CD4-positive, alpha-beta T cell treated with Interleukin-10 for 1 hour (primary cell): ENCODE measurements at places on chromosomes 7 and 10.

- DNase-seq, result no peak
Observed at GRCh38 chr10:3802526-3803265, 17.7 kb upstream of the KLF6 start.

GRCh38 chr7:6502886-6503285, 48.4 kb downstream of the GRID2IP start:
- no peak for DNase-seq

DNA sequence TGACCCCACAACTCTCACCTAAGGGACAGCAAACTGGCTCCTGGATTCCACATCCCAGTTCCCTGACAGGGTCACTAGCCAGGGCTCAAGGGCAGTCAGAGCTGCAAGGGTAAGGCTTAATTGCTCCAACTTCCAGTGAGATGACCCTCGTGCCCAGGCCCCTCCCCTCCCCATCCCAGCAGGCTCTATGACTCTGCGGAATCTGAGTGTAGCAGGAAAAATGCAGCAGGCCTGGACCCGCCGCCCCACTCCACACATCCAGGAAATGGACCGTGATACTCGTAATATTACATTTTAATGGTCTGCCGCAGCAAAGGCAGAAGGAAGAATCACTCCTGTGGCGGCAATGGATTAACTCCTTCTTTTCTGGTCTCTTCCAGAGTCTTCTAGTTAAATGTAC, 91.7 kb upstream of the CHST15 start:
- no peak for DNase-seq

DNA sequence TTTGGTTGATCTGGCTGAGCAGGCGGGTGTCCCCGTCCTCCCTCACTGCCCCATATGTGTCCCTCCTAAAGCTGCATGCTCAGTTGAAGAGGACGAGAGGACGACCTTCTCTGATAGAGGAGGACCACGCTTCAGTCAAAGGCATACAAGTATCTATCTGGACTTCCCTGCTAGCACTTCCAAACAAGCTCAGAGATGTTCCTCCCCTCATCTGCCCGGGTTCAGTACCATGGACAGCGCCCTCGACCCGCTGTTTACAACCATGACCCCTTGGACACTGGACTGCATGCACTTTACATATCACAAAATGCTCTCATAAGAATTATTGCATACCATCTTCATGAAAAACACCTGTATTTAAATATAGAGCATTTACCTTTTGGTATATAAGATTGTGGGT, 26.9 kb upstream of the TRIM56 start:
- DNase-seq, result peak; percentile 42

DNA sequence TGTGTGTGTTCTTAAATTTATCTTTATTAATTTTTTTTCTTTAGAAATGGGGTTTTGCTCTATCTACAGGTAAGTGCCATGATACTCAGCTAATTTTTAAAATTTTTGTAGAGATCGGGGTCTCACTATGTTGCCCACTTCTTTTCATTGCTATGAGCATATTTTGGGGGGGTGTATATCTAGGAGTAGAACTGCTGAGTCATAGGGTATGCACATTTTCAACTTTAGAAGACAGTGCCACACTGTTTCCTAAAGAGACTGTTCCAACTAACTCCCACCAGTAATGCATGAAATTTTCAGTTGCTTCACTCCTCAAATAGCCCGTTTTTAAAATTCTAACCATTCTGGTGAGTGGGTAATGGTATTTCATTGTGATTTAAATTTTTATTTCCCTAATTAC, 108.3 kb downstream of the CUL2 start:
- DNase-seq, result no peak

DNA sequence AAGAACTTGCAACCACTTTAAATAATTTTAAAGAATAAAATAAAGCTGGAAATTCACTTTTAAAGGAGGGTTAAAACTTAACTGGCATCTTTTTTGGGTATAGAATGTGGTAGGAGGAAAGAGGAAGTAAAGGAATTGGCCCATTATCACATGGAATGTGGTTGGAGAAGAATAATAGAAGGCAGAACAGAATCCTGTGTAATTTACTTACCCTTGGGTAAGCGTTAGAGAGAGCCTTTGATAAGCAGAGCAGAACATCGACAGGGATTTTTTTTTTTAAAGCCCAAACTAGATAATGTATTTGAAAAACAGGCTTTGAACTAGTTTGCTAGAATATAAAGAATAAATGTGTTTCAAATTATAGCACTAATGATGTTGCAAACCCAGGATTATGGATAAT, 199.8 kb upstream of the KIAA1217 start:
- no peak for DNase-seq

DNA sequence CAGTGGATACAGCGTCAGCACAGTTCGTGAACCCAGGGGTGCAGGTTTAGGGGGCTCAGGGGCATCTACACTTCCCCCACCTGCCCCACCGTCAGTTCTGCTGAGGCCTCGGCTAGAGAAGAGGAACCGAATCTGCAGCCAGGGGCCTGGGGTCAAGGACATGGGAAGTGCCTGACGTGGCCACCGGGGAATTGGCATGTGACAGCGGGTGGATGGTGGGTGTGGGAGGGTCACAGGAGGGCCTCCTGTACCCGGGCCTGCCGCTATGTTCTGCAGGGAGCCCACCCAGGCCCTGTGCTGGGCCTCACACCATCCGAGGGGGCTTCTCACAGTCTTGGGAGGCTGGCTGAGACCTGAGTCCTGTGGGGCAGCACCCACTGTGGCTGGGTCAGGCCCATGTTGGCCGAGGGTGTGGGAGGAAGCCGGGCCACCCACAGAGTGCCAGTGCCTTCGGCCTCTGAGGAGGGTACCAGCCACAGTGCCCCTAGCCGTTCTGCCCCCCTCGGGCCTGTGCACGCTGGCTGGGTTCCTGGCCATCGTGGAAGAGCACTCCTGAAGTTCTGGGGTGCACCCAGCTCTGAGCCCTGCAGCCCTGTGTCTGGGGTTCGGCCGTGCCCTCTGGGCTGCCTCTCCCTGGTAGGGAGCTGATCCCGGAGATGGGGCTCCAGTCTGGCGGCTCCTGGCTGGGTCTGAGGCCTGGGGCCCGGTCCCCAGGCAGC, 5.9 kb downstream of the TTYH3 start:
- DNase-seq, result no peak

DNA sequence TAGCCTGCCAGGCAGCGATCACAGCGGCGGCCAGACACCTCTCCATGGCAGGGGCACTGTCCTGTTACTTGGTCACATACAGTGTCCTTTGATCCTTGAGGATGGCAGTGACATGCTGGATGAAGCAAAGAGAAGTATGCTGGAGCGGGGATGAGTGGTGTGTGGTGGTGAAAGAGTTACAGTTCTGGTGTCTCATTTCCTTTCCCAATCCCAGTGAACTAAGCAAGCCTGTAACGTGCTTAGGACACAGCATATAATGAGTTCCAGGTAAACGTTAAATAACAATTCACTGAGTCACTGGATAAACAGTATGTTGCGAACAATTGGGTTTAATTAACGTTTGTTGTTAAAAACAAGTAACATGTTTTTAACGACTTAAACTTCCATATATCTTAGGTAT, 63.5 kb upstream of the LAMB1 start:
- DNase-seq, result no peak

GRCh38 chr7:112897839-112898431, 107.7 kb upstream of the TMEM168 start:
- no peak for DNase-seq

DNA sequence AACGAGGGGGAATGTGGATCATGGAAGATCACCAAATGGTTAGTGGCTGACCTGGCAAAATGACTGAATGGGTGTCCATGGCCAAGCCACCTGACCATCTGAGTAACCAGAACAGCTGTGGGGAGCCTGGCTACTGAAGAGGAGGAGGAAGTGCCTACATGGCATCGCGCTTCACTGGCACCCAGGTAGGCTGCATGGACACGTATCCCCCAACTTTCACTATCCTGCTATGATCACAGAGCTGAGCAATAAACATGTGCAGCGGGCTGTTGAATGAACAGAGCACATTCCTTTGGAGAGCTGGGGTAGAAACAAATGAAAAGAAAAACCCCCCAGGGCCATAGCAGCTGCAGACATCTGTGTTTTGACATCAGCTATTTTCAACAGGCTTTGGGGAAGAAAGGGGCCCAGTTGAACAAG, 6.5 kb downstream of the AKR1B1 start:
- no peak for DNase-seq

DNA sequence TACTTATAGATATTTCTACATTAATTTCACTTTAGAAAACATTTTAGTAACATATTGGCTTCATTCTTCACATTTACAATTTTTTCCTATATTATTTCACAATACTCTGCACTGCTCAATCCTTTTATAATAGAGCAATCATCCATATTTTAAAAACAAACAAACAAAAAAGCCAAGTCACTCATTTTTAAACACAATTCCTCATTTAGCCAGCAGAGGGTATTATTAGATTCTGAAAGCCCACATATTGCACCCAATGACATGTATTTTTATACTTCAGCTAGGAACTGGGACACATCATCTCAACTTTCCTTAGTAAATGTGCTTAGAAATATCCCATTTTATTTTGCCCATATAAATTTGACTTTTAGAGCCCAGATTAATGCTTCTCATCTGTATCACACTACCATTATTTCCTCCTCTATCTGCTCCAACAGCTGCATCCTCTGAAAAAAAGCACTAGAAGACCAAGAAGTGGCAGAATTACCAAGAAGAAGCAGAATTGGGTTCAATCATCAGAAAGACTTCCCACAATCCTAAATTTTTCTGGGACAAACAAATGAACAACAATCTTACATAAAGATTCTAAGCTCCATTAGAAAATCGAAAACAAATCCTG, 29.5 kb downstream of the CTNNA3 start:
- DNase-seq, result peak; percentile 32

GRCh38 chr10:29068302-29068701, 220.6 kb upstream of the LYZL1 start:
- DNase-seq, result no peak

GRCh38 chr7:116307253-116307652, 96.9 kb downstream of the TES start:
- DNase-seq, result no peak

DNA sequence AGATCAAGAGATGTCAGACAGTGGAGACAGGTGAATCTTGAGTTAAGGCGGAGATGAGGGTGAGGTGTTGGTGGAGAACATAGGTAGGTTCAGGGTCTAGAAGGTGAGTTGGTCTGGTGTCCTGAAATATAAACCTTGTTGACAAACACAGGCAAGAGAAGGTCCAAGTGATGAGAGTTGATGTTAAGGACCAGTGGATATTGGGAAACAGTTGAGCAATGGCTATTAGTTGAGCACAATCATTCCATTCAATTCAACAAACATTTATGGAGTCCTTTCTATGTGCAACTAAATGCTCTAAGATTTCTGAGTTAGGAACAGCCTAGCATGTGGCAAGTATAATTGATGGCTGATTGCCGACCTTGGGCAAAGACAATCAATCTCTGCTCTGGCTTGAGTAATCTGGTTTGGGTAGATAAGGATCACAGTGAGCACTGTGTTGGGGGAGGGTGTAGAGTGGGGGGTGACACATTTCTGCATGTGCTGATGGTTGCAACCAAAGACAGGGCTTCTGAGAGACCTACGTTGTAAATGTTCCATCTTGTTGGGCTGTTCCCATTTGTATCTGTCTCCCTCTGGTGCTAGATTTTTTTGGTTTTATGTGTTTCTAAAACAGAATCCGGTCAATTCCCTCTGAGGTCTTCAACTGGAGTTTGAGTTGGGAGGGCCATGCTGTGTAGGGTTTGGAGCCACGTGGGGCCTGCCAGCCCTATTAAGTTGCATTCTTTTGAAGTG, 201.1 kb downstream of the BAMBI start:
- no peak for DNase-seq

GRCh38 chr10:102661658-102662028, 17.4 kb downstream of the TRIM8 start:
- DNase-seq, result no peak

GRCh38 chr10:100791369-100792058, 46.1 kb downstream of the PAX2 start:
- no peak for DNase-seq

DNA sequence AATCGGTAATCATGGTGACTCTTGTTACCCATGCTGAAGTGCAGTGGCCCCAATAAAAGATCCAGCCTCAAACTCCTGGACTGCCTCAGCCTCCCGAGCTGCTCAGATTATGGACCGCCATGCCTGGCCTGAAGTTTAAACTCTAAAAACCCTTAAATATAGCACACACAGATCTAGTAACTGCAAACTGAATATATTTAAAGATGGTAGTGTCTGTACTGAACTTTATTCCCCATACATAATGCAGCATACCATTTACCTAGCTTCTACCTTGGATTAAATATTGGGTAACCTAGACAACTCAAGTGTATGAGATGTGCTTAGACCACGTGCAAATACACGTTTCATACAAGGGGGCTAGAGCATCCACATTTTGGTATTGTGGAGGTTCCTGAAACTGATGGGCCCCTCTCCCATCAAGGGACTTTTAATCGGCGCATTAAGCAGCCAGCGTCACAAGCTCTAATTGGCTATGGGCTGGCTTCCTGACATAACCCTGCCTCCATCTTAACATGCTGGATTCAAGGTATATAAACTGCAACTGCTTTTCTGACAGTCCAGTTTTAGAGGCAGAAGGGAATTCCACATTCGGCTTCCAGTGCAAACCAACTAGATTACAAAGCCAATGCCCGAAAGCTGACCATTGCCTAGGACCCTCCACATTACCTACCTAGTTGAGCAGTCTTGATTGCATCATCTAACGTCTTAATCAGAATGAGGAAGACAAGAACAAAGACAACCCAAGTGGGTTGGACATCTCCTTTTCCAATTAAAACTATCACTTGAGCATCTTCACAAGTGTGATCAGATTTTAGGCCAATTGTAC, 13.0 kb downstream of the HNRNPA2B1 start:
- DNase-seq, result peak; percentile 52

GRCh38 chr7:36306722-36307121, 82.9 kb upstream of the ANLN start:
- no peak for DNase-seq

DNA sequence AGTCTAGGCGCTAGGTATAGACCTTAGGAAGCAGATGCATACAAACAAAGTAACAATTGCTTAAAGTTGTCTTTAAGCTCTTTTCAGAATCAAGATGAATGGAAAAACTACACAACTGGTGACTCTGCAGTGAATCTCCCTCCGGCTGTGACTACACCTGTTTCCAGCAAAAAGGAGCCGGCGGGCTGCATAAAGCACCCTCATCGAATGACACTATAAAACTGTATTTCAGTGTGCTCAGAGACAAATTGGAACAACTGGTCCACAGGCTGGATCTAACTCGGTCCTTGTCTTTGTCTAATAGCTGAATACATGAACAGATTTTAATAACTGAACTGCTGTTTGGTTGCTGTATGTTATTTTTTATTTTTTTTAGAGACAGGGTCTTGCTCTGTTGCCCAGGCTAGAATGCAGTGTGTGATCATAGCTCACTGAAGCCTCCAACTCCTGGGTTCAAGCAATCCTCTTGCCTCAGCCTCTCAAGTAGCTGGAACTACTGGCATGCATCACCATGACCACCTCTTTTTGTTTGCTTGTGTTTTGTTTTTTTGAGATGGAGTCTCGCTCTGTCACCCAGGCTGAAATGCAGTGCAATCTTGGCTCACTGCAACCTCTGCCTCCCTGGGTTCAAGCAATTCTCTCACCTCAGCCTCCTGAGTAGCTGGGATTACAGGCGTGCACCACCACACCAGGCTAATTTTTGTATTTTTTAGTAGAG, 64.2 kb upstream of the SVIL start:
- no peak for DNase-seq

- DNase-seq, result no peak
Observed at GRCh38 chr10:59692113-59692512, 17.5 kb downstream of the SLC16A9 start.
